ENCODE measurements at places on chromosomes 4 and X.
A peak's percentile ranks its signal among the peaks of the same experiment; 100 is the strongest.

DNA sequence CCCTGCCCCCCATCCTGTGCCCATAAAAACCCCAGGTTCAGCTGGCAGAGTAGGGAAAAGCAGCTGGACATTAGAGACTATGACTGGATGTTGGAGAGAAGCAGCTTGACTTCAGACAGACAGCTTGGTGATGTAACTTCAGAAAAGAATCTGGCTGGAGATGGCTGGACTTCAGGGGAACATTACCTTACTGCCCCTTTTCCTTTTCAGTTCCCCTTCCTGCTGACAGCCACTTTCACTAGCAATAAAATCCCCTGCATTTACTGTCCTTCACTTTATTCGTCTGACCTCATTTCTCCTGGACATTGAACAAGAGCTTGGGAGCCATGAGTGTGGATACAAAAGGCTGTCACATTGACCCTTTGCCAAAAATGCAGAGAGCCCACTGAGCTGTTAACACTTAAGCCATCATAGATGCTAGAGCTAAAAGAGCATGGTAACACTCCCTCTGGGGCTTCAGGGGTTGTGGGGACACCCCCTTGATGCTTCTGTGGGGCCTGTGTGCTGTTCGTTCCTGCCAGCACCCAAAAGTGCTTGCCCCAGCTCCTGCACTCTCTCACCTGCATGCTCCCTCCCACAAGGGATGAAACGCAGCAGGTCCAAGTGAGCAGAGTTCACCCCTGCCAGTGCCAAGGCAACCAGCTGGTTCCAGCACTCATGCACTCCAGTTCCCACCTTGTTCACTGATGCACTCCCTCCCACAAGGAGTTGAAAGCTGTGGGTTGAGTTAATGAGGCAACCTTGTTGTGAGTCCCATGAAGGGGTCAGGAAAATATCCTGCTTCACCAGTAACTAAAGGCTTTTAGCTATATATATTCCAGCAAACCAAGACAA, 263.8 kb upstream of the NDST3 start:
- no peak for DNase-seq

GRCh38 chr4:91454111-91454510, 849.7 kb upstream of the GRID2 start:
- no peak for DNase-seq

GRCh38 chr4:77202491-77202890, 45.5 kb downstream of the CCNG2 start:
- no peak for DNase-seq

GRCh38 chr4:48275686-48276085, 6.0 kb upstream of the TEC start:
- DNase-seq, result no peak

- no peak for DNase-seq
Observed at GRCh38 chr4:187480146-187481145, 515.1 kb upstream of the ZFP42 start.

GRCh38 chr4:761739-762138, 56.1 kb downstream of the PCGF3 start:
- no peak for DNase-seq

DNA sequence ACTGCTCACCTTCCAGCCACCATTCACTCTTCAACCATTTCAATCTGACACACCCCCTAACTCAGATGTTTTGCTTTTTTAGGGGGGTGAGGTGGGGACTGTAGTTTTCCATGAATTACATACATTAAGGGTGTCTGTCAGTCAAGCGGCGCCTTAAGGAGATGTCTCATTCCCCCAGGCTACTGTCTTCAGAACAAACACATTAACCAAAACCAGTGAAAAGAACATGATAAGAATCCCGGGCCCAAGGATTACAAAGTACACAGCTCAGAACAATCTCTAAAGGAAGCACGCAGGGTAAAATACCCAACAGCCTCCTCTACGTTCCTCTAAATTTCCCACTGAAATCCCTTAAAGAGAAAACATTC, 62.5 kb upstream of the IRF2 start:
- no peak for DNase-seq

DNA sequence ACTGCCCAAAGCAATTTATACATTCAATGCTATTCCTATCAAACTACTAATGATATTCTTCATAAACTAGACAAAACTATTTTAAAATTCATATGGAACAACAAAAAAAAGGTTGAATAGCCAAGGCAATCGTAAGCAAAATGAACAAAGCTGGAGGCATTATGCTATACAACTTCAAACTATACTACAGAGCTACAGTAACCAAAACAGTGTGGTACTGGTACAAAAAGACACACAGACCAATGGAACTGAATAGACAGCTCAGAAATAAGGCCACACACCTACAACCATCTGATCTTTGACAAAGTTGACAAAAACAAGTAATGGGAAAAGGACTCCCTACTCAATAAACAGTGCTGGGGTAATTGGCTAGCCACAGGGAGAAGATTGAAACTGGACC, 67.0 kb downstream of the FGF16 start:
- DNase-seq, result no peak

DNA sequence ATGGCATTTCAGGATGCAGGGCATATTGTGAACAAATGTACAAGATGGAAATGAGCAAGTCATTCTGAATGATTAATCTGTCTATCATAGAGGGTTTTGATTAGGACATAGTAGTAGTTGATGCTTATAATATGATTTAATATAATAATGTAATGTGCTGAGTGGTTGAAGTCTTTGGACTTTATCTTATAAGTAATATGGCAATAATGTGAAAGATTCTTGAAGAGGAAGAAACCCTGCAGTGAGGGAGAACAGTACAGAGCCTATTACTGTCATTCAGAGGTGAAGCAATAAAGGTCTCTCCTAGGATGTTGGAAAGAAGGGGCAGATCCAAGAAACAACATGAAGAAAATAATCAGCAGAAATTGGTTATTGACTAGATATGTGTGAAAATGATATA, 16.6 kb downstream of the NFKB1 start:
- DNase-seq, result no peak

GRCh38 chr4:37882665-37883296, 8.1 kb upstream of the TBC1D1 start:
- DNase-seq, result no peak

DNA sequence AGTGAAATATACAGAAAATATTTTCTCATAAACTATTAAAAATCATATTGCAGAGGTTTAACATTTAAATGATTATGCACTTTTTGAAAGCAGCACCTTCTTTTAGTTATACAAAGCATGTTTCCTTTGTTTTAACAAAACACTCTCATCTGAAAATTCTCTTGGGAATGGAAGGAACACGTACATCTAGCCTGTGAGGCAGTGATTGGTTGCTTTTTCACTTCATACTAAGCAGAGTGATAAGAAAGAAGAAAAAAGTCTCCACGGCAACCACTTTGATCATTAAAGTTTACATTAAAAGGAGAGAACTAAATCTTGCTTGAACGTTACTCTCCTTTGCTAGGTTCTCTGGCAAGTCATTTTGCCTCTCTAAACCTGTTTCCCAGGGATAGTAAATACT, 41.7 kb upstream of the H2AZ1 start:
- no peak for DNase-seq

- DNase-seq, result no peak
Observed at GRCh38 chrX:19739683-19740082, 147.7 kb downstream of the SH3KBP1 start.

- DNase-seq, result no peak
Observed at GRCh38 chrX:133523081-133523487, 107.8 kb upstream of the GPC4 start.

- no peak for DNase-seq
Observed at GRCh38 chr4:95636061-95636460, 87.3 kb upstream of the UNC5C start.

DNA sequence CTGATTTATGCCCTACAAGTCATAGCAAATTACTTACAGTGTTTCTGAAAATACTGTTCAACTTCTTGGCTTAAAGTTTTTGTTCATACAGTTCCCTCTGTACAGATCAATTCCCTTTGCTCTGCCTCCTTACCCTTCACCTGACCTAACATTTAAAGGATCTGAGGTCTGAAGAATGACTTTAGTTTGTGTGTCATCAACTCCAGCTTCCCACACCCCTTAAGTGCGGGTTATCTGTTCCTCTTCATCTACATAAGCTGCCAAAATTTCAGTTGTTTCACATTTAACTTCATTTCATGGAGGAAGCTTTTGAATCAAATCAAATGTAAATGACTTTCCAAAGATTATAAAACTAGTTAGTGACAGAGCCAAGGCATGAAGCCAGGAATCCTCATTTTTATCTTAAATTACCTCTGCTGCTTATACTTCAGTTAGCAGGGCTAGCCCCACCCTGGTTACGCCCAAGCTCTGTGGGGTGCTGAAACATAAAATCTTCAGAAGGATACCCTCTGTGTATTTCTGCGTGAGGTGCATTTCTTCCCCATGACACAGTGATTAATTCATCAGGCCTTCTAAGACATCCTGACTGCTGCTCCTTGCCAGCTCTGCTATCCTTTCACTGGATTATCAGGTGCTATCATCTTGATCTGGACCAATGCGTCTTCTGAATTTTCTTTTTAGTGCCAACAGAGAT, 16.5 kb downstream of the CXCL1 start:
- no peak for DNase-seq

GRCh38 chr4:153137159-153137558, 67.1 kb upstream of the TRIM2 start:
- peak; percentile 73 for DNase-seq

DNA sequence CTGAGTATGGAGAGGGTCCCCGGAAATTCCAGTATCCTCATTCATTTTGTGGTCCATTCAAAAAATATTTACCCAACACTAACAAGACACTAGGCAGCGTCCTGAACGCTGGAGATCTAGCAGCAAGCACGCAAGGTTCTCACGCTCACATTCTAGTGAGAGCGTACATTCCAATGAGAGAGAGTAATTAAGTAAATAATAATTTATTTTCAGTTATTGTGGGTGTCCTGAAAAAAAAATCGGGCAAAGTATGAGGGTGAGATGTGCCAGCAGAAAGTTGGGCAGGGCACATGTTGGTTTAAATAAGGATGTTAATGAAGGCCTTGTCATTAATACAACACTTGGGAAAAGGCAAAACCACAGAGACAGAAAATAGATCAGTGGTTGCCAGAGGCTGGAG, 4.0 kb upstream of the TMEM156 start:
- DNase-seq, result peak; percentile 87

GRCh38 chr4:47788126-47788525, 49.7 kb downstream of the CORIN start:
- no peak for DNase-seq

GRCh38 chrX:111181951-111182350, 86.0 kb downstream of the PAK3 start:
- DNase-seq, result no peak

DNA sequence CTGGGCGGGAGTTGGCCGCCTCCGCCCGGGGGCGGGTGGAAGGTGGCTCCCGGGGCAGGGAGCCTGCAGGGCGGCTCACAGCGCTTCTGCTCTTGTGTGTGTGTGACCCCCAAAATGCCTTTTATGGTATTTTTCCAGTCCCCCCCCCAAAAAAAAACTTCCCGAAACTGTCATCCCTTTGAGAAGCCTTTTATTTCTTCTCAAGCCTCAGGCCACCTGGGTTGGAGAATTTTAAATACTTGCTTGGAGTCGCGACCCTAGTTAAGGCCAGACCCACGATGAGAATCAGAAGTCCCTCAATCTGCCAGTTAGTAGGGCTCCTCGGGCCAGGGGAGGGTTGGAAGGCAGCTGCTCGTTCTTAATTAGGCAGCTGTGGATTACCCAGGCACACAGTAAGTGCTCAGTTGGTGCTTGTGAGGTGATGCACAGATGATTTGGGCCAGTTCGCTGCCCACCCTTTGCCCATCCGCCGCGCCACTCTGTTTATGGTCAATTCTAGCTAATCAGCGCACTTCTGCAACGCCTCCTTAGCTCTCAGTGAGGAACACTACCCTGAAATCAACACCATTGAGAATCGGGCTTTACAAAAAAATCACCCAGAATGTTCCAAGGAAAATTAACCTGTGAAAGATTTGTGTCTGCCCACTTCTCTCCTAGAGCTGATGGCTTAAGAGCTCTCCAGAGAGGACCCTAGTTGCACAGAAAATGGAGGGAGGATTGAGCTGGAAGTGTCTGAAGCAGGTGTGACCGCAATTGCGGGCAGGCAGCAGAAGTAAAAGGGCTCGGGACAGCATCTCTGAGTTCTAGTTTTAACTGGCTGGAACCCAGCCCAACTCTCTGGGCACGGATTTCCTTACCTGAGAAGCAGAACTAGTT, 648 bp upstream of the SCD5 start:
- no peak for DNase-seq

DNA sequence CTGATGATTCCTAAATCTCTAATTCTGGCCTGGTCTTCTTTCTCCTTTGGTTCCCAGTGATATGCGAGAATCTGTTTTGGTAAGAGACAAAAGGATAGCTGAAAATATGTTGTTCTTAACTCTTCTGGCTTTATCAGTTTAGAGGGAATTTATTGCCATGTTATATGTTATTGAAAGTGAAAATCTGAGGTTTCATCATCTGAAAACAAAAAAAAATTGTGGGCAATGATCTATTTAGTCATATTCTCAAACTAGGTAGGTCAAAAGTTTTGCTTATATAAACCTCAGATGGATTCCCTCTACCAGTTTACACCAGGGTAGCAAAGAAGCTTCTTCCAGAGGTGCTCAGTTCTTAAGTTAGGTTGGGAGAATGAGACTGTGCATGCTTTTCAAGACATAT, 103.6 kb downstream of the ITM2A start:
- DNase-seq, result no peak

GRCh38 chr4:24912252-24913118, at the start of gene CCDC149:
Gene CCDC149 (minus strand): TSS chr4:24913042. CDS start chr4:24912864, 178 bp downstream.
- peak; percentile 71 for DNase-seq

GRCh38 chrX:66000178-66000577, 39.7 kb downstream of the VSIG4 start:
- no peak for DNase-seq

DNA sequence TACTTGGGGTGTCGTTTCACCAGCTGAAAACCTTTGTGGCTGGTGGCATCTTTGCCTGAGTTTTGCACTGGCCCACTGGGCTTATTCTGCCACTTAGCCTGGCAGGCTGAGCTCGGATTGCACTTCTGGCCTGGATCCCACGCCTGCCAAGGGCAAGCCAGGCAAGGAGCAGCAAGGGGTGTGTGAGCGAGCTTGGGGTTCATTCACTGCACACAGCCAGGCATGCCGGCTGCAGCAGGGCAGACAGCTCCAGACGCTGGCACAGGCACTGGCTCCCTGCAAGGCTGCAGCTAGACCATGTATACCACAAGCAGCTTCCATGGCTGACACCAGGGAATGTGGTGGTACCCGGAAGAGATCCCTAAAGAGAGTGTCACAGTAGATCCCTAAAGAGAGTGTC, 476.3 kb downstream of the EPHA5 start:
- DNase-seq, result no peak

DNA sequence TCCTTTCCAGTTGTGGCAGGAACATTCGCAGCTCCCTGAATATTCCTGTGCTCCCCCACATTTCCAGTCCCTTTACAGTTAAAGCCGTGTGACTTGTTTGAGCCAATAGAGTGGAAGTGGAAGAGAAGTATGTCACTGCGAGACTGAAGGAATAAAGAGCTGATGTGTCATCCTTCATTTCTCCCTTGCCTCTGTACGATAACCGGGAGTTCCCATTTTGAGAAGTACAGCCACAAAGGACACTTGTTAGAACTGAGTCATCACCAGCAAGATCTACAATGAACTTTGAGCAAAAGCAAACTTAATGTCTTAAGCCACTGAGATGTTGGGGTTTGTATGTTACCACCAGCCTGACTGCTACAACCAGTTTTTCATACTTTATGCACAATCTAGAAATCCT, 92.3 kb downstream of the SPRY1 start:
- no peak for DNase-seq

- DNase-seq, result no peak
Observed at GRCh38 chrX:101709384-101709783, 49.7 kb upstream of the ARMCX2 start.

- DNase-seq, result no peak
Observed at GRCh38 chrX:117835034-117835433, 281.6 kb downstream of the KLHL13 start.

All from RWPE2 (cell line).